MCF 10A (cell line): ENCODE measurements at places on chromosomes 7 and 10.

GRCh38 chr7:78018641-78019446, 220.3 kb downstream of the PHTF2 start:
- no peak for DNase-seq

GRCh38 chr7:68760556-68760955, 837.7 kb upstream of the AUTS2 start:
- DNase-seq, result no peak

DNA sequence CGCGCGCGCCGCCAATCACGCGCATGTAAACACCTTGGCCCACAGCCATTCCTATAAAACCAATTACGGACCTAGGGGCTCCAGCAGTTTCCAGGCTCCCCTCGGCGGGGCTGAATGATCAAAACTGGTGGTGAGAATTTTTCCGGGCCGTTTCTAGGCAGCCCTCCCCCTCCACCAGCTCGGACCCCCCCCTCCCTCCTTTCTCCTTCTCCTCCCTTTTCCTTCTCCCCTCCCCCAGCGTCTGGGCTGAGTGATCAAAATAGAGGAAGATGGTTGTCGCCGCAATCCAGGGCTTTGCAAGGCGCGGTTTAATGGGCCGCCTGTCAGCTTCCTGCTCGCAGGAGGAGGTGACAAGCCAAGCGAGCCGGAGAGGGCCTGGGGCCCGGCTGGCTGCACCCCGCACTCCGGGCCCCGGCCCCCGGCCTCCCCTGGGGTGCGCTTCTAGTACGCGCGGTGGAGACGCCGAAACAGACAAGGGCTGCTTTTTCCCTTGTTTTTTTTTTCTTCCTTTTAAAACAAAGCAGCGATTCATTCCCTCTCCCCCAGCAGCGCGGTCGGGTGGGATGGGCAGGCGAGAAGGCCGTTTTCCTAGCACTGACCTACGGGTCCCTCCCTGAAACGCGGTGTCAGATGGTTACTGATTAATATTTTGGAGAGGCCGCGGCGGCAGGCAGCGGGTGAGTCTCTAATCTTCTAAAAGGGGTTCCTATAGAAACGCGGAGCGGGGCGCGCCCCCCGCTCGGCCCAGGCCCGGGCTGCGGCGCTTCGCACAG, 528 bp upstream of the TNRC18 start:
- peak; percentile 99 for DNase-seq

GRCh38 chr10:125933693-125934092, 37.3 kb downstream of the FANK1 start:
- no peak for DNase-seq

GRCh38 chr10:81863771-81864170, 11.2 kb upstream of the NRG3 start:
- DNase-seq, result no peak

- no peak for DNase-seq
These were observed 13.8 kb upstream of the FKBP9 start for GRCh38 chr7:32943252-32944030.

DNA sequence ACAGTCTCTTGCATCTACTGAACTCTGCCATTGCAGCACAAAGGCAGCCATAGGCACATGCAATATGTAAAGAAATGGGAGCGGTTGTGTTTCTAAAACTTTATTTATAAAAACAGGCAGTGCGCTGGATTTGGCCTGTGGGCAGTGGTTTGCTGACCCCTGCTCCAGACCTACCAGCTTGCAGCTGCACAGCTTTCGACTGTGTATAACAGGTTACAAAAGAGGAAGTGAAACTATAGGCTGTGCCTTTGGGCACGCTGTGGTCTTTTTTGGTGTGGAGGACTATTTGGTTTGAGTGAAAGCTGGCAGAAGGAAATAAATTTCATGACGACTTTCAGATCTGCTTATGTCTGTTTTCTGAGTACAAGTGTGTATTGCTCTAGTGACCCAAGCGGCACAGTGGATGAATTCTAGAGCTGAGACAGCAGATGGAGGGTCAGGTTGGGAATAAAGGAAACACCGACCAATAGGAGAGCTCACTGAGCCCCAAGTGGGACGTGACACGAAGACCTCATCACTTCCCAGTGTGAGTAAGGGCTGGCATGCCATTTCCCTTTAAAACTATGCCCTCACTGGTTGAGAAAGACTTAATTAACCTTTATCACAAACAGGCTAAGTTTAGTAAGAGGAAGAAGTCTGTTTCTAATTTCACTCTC, 152.7 kb downstream of the ANK3 start:
- DNase-seq, result no peak

DNA sequence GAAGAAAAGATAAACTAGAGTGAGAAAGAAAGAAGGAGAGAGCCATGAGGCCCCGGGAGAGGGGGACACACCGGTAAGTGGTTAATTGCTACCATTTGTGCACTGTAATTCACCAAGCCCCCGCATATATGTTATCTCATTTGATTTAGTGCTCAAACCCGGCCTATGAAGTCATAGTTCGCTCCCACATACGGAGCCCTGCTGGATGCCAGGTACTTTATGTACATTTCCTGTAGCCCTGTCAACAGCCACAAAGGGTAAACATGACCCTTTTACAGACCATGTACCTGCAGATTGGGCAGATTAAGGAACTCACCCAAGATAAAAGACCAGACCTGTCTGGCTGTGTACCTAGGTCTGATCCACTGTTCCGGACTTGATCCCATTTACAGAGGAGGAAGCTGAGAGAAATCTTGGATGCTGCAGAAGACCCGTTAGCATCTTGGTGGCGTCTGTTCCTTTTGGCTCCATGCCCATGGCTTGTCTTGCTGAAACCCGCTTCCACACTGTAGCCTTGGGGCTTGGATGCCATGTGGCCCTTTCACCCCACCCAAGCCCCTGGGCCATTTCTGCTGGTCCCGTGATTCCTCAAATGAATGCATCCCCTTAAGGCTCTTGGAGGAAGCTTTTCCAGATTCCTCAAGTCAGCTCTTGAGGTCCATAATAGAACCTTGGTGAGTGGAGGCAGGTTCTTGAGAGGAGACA, 32.3 kb downstream of the FAM241B start:
- no peak for DNase-seq

DNA sequence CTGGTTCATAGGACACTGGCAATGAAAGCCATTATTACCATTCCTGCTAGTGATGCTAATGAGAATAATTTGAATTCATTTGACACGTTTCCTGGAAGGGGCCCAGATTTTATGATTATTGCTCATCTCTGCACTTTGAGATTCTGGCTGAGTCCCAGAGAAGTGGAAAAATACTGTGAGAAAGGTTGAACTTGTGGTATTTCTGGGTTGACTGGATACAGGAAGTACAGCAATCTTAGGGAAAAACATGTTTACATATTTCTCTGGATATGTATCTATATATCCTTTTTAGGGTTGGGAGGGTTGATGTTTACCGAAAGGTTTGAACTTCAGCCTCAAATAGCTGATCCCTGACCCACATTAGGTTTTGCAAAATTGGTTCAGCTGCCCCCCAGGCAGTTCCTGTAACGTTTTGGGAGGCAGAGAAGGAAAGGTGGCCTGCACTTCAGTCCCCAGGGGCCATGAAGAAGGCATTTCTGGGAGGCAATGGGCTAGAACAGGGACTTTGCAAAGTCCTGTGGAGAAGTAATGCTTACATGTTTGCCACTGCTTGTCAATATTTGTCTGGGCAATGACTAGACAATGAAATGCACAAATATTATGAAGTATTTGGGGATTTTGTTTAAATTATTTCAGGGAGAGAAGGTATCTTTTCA, 253.7 kb upstream of the PITRM1 start:
- DNase-seq, result peak; percentile 82
